ENCODE measurements at places on chromosomes 3 and 15.

DNA sequence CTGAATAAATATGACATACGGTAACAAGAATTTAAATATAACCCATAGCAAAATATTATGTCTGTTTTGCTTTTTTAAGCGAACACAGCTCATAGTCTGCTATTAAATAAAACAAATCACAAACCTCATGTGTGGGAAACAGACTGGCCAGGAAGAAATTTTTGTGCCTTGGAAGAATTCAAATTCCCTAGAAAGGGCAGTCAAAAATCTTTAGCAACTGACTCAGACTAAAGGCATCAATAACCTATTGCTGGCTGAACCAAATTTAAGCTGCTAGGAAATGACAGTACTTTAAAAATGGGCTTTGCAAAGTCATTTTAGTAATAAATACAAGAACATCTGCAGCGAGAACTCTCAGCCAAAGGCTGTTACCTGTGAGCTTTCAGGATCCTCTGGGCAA is 151.4 kb downstream of the PLD1 start:
- no peak for DNase-seq

- DNase-seq = peak; percentile 23
Measured at GRCh38 chr15:75840659-75841058, 2.6 kb upstream of the UBE2Q2 start.

DNA sequence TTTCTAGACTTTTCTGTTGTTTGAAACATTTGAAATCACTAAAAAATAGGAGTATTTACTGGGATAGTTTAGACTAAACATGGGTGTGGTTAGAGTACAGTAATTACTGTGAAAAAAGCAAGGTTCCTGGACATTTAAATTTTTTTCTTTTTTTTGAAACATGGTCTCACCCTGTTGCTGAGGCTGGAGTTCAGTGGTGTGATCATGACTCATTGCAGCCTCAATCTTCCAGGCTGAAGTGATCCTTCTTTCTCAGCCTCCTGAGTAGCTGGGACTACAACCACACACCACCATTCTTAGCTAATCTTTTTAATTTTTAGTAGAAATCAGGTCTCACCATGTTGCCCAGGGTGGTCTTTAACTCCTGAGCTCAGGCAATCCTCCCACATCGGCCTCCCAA is 20.4 kb upstream of the CELF6 start:
- peak; percentile 6 for DNase-seq

GRCh38 chr3:172181932-172182586 is 142.7 kb downstream of the FNDC3B start:
- peak; percentile 34 for DNase-seq

DNA sequence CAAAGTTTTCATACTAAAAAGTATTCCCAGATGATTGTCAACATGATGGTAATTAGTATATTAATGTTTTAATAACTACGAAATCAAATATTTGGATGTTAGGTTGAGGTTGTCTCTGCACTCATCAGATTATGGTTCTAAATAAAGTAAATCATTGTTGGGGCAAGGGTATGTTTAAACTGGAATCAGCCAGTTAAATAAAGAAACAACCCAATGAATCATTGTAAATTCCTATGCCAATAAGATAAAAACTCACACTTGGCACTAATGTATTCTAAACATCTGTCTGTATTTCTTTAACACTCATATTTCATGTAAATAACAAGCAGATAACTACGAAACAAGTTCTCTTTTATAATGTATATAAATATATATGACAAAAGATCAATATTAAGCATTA is 92.7 kb downstream of the PEAK1 start:
- no peak for DNase-seq

DNA sequence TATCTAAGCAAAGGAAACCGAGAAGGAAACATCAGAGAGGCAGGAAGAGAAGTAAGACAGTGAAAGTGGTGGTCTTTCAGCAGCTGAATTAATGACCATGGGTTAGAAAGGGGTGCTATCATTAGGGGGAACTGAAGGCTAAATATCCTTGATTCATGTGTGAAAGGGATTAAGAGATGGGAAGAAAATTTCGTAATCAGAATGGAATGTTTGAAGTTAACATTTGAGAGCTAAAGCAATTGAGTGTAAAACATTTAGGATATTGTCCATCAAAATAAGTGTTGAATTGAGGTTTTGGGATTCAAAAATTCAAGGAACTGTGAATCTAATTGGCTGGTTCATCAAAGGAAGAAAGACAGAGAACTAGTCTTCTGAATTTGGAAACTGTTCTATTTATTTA is 4.1 kb upstream of the ECT2 start:
- DNase-seq = no peak
